NT2/D1 (cell line): ENCODE measurements at places on chromosomes 5 and 9.

- DNase-seq, result no peak
Measured at GRCh38 chr5:82403724-82404123, 125.6 kb upstream of the RPS23 start.

DNA sequence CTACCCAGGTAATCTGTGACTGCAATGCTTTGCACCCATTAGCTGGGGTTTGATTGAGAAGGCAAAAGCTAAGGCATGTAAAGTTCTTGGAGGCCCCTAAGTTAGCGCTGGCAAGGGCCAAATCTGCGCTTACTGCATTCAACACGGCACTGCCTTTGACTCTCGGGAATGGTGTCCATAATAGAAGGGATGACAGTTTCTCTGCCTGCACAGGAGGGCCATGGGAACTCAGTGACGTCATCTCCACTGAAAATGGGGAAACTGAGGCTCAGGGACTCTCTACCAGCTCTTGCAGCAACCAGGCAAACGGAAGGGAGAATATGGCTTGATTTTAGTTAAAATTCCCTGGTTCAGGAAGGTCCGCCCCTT lies 487 bp downstream of the SPATA24 start:
- no peak for DNase-seq

GRCh38 chr5:98735806-98736507 lies 37.5 kb upstream of the RGMB start:
- no peak for DNase-seq

GRCh38 chr5:96942911-96943310 lies 7.0 kb downstream of the LNPEP start:
- no peak for DNase-seq

GRCh38 chr9:89621031-89621430 lies 16.2 kb downstream of the GADD45G start:
- no peak for DNase-seq

DNA sequence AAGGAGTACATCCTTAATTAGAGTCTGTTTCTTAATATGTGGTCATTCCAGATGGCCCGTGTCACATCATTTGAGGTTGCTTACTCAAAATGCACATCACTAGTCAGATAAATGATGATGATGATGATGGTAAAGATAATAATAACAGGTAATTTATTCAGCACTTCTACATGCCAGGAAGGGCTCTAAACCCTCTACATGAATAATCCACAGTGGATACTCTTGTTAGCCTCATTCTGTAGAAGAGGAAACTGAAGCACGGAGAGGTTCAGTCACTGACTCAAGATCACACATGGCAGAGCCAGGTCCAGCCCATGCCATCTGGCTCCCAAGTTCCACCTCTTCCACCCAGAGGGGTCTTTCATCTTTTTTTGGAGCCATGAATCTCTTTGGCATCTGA lies 11.7 kb downstream of the SH3PXD2B start:
- DNase-seq, result no peak

DNA sequence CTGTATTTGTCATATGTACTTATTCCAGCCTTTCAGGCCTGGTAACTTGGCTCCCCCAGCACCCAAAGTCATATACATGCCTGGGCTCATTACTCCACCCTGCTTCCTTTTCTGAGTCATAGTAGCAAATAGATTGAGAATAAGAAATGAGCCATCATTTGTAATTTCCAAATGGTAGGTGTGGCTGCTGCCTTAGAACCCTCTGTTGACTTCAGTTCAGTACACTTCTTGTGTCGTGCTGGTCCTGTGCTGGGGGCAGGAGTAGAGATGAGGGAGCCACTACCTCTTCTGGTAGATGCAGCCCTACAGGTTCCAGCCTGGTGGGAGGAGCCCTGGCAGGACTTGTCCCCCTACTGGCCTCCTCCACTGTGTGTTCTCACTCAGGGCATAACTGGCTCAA lies 11.1 kb downstream of the GM2A start:
- no peak for DNase-seq

GRCh38 chr9:122125158-122125508 lies 32.0 kb upstream of the TTLL11 start:
- DNase-seq, result no peak

DNA sequence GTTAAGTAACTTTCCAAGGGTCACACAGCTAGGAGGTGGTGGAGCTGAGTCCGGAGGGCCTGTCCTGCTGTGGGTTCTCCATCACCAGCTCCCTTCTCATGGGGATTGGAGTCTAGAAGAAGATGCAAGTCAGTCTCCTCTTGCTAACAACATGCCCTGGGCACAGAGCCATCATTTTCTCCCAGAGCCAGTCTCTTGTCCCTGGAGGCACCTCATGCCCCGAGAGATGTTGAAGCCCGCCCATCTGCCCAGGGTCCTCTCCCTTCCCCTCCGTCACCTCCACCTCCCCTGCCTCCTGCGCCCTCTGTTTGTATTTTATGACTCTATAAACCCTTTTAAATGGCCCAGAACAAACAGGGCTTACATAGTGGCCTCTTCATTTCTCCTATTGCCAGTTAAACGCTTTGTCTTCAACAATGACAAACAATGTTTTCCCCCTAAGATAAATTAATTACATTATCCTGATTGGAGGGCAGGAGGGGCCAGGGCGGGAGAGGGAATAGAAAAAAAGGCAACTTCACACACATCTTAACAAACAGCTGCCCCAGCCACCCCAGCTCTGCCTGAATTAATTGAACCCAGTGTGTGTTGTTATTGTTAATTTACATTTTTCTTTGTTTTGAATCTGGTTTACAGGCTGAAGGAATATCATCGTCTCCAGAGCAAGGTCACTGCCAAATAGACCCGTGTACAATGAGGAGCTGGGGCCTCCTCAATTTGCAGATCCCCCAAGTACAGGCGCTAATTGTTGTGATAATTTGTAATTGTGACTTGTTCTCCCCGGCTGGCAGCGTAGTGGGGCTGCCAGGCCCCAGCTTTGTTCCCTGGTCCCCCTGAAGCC lies 55.8 kb downstream of the ASS1 start:
- no peak for DNase-seq

DNA sequence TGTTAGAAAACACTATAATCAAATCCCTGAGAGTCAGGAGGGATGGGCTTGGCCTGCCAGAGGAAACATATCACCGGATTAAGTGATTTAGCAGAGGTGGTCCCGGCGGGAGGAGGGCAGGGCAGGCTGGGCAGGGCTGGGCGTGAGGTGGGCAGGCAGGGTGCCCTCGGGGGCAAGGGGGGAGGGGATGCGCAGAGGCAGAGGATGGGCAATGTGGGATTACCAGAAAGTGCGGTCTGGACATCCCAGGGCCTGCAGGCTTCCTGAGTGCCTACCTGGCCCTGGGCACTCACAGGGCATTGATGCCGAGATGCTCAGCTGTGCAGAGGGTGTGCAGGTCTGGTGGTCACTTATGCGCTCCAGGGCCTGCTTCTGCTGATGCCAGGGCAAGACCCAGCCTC lies 115.2 kb downstream of the ADAMTS2 start:
- DNase-seq, result no peak

DNA sequence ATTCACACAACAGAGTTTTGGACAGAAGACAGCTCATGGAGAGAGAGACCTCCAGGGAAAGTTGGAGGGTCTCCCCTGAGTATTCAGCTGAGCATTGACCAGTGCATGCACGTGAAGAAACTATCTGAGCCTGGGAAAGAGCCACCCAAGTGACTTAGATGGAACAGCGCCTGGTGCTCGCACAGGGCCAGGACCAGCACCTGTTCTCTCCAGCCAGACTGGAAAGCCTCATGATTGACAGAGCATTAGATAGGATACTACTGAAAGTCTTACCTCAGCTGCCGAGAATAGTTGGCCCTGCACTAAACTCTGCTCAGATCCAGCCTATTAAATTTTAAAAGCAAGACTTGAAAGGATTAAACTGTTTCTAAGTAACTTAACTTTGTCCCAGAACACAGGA lies 28.3 kb upstream of the NEURL1B start:
- no peak for DNase-seq

GRCh38 chr5:51181208-51181894 lies 201.9 kb upstream of the ISL1 start:
- no peak for DNase-seq

GRCh38 chr9:134386951-134387831 lies 60.9 kb downstream of the RXRA start:
- DNase-seq, result no peak

- DNase-seq, result peak; percentile 18
Measured at GRCh38 chr5:14696057-14696456, 31.5 kb downstream of the OTULIN start.

DNA sequence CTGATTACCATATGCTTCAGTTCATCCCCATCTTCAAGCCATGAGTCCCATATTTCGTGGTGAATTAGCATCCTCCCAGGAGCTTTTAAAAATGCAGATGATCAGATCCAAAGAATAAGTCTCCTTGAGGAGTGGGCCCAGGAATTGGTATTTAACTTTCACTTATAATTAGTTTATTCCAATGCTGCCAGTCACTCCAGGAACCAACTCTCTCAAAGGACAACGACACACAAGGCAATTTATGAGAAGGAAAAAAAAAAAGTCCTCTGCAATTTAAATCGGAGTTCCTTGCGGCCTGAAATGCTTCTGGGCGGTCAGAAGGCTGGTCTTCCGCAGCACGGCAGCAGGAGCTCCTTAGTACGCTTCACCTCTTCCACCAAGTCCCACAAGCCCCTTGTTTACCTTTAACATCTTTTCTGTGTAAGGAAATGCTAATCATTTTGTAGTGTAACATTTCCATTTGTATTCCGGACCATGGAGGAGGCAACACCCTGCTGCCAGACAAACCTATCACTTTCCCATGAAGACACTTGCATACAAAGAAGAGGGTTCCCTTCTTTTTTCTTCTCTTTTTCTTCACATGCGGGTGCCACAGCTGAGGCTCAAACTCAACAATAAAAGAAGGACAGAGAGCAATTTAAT lies 16.3 kb upstream of the KCNV2 start:
- DNase-seq, result peak; percentile 30
